ENCODE measurements at places on chromosomes 5 and 9. TPM values are rescaled to one million over a fixed set of nuclear protein-coding genes. Genes with fewer than 3 reads are reported as not detected.

DNA sequence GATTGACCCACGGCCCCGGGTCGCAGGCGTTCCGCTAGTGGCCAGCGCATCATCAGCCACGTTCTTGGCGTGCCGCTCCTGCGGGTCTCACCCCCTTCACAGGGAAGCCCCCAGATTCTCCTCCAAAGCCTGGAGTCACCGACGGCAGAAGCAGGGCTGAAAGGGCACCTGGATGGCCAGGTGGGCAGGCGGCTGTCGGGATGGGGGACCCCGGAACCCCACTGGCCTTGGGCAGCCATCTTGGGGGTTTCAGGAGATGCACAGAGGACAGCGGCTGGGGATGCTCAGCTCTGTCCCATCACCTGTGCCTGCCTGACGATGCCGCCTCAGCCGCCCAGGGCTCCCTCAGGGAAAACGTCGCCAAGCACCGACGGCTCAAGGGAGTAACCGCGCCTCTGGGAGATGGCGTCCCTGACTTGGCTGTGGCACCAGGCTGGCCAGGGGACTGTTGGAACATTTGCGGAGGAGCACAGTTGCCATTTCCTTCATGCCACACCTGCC lies 14.1 kb upstream of the SLC9A3 start:
- H3K27ac ChIP-seq: no peak overlapping the region
- no peaks in the 10 kb centered on the region for H3K36me3 ChIP-seq
- H3K27me3 ChIP-seq: no peaks in the 10 kb centered on the region
- H3K4me1 ChIP-seq: peaks cover 5% of the 10 kb centered on the region
- DNase-seq: no peak

DNA sequence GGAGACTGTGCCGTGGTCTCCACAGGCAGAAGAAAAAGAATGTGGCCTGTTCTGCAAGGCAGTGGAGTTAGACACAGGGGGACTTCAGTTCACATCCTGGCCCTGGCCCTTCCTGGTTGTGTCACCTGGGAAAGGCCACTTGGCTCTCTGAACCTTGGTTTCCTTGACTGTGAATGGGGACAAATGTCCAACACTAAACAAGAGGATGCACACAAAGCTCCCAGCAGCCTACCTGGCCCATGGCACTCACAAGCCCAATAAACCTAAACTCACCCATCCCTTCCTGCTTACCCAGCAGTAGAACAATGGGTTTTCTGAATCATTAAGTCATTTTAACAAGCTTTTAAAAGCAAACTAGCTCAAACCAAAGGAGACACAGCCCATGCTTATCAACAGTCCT lies 103.9 kb downstream of the FRMD3 start:
- H3K36me3 ChIP-seq: no peaks in the 10 kb centered on the region
- no peak for DNase-seq
- no peak overlapping the region for H3K4me3 ChIP-seq
- H3K4me1 ChIP-seq: no peaks in the 10 kb centered on the region
- no peak overlapping the region for H3K27ac ChIP-seq

The PCDHGB7 gene
- not detected for total RNA-seq

DNA sequence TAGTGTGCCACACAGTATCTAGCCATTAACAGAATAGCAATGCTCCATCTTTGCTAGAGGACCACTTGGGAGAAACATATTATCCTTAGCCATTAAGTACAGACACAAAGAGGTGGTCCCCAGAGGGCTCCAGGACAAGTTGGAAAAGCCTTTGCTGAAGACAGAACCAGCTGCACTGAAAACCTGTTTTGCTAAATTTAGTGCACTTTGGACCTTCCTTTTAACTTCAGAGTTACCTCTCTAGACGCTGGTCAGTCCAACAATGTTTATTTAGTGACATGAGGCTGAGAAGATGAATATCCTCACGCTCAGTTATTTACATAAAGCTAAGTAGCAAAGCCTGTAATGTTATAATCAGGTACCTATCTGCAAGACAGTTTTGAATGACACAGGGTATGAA lies 265.0 kb upstream of the ZNF608 start:
- no peak for DNase-seq
- no peaks in the 10 kb centered on the region for H3K36me3 ChIP-seq
- H3K27me3 ChIP-seq: no peaks in the 10 kb centered on the region

- no peaks in the 10 kb centered on the region for H3K27me3 ChIP-seq
- no peaks in the 10 kb centered on the region for H3K4me1 ChIP-seq
- H3K36me3 ChIP-seq: peaks cover 12% of the 10 kb centered on the region
- no peak for DNase-seq
Measured at GRCh38 chr9:6955251-6955921, 197.6 kb downstream of the KDM4C start.

DNA sequence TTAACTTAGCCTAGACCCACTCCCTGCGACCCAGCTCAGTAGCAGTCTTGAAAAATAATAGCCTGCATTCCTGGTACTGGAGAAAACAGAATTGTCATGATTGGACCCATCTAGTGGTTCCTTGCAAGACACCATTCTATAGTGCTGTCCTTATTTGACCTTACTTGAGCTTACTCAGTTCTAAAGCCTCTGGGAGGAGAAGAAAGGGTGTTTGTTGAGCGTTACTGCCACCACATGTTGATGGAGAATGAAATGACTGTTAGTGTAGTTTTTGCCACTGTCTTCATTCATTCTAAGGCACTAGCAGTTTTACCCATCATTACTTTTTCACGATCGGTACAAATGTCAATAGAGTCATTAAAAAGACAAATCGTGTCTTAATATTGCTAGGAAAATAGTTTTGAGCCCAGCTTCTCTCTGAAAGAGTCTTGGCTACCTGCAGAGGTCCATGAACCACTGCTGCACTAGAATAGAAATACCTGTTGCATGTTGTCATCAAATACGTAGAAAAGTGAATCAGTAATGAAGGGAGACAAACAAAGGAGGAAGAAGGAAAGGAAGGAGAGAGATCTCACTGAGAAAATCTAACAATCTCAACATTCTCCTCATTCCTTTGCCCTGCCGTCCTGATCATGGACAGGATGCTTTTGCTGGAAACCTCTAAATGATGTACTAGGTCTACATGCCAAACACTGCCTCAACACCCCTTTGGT lies 96.0 kb downstream of the LIX1 start:
- H3K27me3 ChIP-seq: no peaks in the 10 kb centered on the region
- no peak for DNase-seq

All from CD4-positive, alpha-beta T cell (primary cell).